ENCODE measurements at places on chromosomes 11 and 22.

GRCh38 chr22:49936018-49936972, 17.9 kb downstream of the CRELD2 start:
- peak; percentile 96 for DNase-seq

- no peak for DNase-seq
These were observed 259.9 kb downstream of the CADM1 start for GRCh38 chr11:115244296-115244695.

DNA sequence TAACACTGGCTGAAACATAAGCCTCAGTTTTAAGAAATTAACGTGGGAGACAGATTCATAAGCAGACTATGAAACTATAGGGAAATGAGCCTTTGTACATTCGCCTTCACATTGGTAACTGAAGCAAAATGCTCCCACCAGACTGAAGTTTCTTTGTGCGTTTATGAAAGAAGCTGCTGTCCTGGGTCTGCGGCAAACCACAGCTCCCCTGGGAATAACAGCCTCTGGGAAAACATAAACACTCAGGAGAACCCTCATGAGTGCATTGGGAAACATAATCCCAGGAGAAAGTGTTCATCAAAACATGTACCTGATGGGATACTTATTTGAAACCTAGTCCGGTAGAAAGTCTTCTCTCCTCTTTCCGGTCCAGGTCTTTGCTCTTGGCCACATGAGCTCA, 193.1 kb upstream of the LARGE1 start:
- DNase-seq, result no peak

- no peak for DNase-seq
These were observed 10.2 kb upstream of the OAF start for GRCh38 chr11:120200677-120201076.

DNA sequence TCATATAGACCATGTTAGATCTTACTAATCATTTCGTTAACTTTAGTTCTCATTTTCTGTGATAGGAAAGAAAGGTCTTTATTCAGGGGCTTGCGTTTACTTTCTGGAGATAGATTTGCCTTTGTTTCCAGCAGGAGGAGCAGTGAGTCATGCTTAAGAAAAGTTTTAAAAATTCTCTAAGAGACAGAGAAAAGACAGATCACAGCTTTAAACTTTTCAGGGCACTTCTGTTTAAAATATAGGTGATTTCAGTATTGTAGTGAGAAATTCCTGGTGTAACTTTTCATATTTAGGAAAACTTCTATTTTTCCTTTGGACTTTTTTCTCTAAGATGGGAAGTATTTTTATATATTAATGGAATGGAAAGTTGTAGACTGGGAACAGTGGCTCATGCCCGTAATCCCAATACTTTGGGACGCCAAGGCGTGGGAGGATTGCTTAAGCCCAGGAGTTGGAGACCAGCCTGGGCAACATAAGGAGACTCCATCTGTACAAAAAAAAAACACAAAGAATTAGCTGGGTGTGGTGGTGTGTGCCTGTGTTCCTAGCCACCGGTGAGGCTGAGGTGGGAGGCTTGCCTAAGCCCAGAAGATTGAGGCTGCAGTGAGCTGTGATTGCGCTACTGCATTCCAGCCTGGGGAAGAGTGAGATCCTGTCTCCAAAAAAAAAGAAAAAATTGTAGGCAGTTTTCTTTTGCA, 60.3 kb downstream of the ATXN10 start:
- DNase-seq, result peak; percentile 85

DNA sequence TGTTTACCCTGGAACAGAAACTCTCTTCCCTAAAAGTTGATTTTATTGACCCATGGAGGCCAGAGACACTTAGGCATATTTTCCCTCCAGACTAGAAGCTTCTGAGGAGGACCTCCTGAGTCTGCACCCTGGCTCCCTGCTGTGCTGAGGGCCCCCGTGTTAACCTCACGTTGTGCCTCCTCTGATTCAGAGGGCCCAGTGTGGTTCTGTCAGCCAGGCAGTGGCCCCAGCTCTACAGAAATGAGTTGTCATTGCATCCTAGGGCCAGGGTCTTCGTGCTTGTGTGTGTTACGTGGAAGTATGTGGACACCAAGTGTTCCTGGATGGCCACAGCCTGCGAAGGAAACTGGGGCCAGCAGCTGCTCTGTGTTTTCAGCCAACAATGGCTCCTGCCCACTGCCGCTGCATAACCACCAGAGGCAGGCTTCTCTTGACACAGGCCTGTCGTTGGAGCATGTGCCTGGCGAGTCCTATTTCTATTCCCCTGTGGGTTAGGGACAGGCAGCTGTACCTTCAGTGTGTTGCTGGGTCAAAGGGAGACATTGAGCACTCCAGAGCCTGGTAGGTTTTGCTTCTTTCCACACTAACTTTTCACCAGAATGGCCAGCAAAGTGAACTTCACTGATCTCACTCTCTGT, 44.5 kb downstream of the MED15 start:
- DNase-seq, result no peak

DNA sequence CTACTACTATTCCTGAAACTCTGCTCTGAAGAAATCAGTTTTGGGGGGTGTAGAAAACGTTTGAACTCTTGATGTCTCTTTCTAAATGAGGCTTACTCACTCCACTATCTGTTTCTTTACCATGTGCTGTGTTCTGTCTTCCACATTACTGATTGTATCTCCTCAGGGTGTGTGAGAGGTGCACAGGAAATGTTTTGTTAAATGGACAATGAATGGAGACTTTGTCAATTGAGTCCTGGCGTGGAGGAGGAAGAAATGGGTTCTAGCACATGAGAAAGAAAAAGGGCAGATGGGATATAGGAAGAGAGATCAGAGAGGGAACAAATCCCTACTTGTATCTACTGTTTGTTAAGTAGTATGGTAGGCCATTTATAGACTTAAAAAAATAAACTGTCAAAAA, 577.1 kb upstream of the CCDC90B start:
- DNase-seq, result no peak

DNA sequence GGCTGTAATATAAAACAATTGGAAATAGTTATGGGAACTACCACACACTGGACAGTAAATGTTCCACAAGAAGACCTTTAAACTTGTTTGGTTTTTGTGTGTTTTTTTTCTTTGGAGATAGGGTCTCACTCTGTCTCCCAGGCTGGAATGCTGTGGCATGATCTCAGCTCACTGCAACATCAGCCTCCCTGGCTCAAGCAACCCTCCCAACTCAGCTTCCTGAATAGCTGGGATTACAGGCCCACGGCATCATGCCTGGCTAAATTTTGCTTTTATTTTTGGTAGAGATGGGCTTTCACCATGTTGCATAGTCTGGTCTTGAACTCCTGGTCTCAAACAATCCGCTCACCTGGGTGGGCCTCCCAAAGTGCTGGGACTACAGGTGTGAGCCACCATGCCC, 121.0 kb downstream of the MPPED2 start:
- no peak for DNase-seq

DNA sequence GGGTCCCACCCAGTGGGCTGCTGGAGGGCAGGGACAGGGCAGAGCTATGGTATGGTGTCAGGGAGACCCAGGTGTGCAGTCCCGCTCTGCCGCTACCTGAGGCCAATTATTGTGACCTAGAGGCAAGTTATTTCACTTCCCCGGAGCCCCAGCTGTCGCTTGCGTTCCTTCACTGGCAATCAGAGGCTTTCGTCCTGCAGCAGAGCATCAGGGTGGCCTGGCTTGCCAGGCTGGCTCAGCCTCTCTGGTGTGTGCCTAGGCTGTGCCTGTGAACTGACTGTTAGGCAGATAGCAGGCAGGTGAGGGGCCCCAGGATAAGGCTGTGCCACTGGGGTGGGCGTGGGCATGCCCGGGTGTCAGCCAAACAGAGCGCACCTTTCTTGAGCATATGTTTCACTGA, 31.4 kb downstream of the GLB1L2 start:
- DNase-seq, result no peak

- no peak for DNase-seq
These were observed 18.4 kb upstream of the FTH1 start for GRCh38 chr11:61985869-61986268.

GRCh38 chr22:37824674-37825641, 1.8 kb downstream of the GALR3 start:
- DNase-seq, result no peak

GRCh38 chr11:134024420-134025081, 44.3 kb upstream of the JAM3 start:
- DNase-seq, result peak; percentile 89

GRCh38 chr11:125258291-125259032, 93.9 kb downstream of the PKNOX2 start:
- DNase-seq, result no peak

GRCh38 chr11:2694495-2694894, 5.3 kb downstream of the KCNQ1OT1 start:
- no peak for DNase-seq

DNA sequence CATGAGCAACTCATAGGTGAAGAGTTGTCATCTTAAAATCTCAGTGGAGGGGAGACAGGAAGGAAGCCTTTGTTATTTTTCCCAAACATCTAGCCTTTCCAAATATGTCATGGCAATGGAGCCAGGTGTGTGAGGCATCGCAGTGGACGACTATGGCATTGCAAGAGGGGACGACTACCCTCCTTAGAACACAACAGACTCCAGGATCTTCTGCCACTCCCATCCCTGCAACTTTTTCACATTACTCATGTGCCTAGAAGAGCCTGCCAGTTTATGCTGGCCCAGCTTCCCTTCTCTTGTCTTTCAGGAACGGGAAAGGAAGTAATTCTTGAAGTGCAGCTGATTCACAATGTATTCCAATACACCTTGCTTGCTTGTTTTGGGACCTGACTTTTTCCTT, 1008.4 kb downstream of the OPCML start:
- DNase-seq, result no peak

DNA sequence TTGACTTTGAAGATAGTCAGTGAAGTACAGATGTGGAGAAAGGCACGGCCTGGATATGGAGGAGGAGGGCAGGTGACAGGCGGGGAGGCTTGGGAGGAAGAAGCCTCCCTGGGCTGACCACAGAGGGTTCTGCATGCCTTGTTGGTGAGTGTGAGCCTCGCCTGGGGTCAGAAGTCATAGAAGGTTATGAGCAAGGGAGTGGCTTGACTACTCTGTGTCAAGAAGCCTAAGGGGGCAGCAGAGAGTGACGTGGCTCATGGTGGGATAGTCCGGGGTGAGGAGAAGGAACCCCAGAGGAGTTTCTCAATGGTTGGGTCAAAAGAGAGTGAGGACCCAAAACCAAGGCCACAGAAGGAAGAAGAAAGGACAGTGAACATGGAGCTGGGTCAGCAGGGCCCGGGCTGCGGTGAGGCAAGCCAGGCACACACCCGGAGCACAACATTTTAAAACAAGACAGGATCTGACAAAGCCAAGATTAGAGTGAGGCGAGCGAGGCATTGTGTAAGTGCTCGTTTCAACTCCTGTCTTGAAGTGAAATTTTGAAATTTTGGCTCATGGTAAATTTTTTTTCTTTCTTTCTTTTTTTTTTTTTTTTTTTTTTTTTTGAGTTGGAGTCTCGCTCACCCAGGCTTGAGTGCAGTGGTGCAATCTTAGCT, 31.9 kb downstream of the PDGFB start:
- DNase-seq, result peak; percentile 74

All from MCF 10A (cell line).